Ascending aorta (tissue), 2 donors: ENCODE measurements at places on chromosomes 2 and 18. TPM values are rescaled to one million over a fixed set of nuclear protein-coding genes. Genes with fewer than 3 reads are reported as not detected.

Gene AGAP1
- total RNA-seq, result 19.7 TPM

Gene TSGA10
- total RNA-seq, result not detected

Gene TRPM8
- total RNA-seq, result not detected

Gene FSIP2
- total RNA-seq, result under 0.01 TPM

DNA sequence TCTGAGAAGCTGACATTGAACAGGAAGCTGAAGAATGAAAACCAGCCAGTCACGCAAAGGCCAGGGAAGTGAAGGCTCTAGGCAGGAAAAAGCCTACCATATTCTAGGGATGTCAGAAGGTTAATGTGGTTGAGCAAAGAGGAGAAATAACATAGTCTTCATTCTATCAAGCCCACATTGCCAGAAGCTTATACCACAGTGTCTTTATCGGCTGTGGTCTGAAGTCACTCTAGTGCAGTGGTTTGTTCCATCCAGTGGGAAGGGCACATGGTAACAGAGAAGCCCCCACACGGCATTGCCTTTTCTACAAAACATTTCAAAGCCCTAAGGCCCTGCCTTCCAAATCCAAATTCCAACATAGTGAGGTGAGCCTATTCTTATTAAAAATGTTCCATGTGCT is 311.3 kb downstream of the TNS1 start:
- no peak for DNase-seq

DNA sequence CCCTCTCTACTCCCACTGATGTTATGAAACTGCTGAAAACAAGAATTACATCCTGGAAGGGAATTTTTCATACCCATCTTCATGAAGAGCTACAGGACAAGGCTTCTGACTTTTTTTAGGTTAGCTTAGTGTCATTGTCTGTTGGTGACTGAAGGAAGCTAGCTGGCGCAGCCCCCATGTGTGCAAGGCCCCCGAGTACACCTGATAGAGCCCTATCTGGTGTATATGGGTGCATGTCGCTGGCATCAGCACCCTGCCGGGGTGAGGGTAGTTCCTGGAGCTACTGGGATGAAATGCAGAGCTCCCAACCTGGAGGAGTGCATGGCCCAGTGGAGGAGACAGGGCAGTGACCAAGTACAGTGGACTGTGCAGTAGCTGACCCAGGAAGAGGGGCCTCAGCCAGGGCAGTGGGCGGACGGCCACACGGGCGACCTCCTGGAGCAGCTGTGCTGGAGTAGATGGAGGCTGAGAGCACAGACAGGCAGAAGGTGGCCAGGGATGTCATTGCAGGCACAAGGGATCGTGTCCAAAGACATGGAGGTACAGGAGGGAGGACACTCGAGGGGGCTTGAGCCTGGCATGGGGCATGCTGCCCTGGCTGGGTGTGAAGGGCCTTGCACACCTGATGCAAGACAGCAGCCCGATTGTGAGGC is 12.1 kb downstream of the IMPA2 start:
- DNase-seq, result no peak

- DNase-seq, result no peak
Observed at GRCh38 chr2:13681936-13682335, 950.6 kb upstream of the LRATD1 start.

GRCh38 chr18:40407909-40408308 is 1547.1 kb upstream of the PIK3C3 start:
- DNase-seq, result no peak

- DNase-seq, result no peak
Observed at GRCh38 chr18:57576316-57576715, 10.2 kb downstream of the FECH start.

- DNase-seq, result no peak
Observed at GRCh38 chr2:209005371-209005770, 418.5 kb upstream of the MAP2 start.

DNA sequence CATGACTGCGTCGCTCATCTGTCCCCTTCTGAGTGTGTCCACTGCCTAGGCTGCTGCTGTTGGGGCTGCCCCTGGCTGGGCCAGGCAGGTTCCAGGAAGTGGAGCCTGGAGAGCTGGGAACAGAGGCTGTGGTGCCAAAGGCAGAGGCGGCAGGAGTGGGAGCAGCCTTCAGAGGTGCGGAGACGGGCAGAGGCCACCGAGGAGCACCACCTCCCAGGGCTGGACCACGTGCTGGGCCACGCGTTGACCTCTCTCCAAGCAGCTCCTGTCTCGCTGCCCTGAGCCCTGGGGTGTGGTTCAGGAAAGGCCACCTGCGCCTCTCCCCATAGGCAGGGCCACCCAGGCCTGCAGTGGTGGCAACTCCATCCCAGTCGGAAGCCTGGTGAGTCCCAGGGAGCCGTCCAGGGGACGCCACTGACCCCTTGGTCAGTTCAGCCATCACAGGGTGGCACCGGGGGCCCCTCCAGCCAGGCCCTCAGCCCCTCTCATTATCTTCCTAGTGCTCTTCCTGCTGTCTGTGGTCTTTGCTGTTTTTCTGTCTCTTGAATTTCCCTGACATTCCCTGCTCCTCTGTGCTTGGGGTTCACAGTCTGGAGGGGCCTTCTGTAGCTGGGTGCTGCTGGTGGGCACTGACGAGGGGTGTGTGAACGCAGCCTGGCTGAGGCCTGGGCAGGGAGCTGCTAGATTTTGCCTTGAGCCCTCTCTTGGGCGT is 122.8 kb upstream of the HS6ST1 start:
- DNase-seq, result no peak

DNA sequence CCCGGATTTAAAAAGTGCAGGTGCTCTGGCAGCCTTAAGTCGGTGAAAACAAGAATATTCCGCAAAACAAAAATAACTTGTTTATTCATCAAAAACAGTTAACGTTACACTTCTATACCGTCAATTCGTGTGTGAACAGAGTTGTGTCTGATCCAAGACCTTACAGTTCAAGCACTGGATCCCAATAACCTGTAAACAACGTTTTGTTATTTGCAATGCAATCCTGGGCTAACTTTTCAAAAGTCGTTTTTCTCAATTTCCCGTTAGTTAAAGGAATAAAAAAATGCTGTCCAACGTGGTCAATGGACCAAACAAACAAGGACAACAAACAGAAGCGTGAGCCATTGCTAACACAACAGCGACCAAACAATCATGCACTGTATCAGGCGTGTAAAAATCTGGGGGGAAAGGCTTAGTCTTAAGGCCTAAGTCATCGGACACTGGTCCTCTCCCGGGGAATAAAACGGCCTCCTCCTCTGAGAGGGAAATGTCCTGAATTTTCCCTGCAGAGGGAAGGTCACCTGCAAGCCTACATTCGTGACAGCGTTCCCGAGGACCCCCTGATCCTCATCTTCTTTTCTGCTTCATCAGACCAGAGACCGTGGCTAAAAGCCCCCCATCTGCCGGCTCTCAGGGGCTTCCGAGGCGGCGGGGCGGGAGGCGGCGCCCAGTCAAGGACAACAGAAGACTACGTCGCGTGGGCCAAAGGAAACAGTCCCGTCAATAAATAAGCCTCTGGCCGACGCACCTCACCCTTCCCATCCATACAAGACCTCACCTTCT is 490 bp downstream of the NDUFS1 start:
- no peak for DNase-seq

DNA sequence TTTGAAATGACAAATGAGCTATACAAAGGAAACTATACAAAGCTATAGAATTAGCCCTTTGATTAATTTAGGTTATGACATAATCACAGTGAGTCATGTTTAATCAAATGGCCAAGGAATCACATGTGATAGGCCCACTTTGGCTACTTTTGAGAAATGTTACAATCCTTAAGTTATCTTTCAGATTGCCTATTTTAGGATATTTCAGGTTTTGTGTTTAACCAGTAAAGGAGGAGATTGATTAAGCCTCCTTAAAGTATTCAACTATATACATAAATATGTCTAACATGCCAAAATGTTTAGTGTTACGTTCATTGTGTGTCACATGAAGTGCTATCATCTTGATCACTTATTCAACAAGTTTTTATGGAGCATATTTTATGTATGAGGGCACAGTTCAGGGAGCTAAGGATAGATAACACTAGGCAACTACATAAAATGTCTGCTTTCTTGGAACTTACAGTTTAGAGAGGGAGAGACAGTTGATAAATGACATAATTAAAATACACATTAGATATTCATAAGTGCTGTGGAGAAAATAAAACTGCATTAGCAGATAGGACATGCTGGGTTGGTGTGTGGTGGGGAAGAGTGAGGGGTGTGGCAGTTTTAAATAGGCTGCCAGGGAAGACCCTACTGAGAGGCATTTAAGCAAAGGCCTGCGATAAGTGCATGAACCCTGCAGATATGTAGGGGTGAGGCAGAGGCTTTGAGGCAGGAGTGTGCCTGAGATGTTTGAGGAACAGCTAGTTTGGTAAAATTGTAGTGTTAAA is 77.2 kb downstream of the LTBP1 start:
- no peak for DNase-seq

DNA sequence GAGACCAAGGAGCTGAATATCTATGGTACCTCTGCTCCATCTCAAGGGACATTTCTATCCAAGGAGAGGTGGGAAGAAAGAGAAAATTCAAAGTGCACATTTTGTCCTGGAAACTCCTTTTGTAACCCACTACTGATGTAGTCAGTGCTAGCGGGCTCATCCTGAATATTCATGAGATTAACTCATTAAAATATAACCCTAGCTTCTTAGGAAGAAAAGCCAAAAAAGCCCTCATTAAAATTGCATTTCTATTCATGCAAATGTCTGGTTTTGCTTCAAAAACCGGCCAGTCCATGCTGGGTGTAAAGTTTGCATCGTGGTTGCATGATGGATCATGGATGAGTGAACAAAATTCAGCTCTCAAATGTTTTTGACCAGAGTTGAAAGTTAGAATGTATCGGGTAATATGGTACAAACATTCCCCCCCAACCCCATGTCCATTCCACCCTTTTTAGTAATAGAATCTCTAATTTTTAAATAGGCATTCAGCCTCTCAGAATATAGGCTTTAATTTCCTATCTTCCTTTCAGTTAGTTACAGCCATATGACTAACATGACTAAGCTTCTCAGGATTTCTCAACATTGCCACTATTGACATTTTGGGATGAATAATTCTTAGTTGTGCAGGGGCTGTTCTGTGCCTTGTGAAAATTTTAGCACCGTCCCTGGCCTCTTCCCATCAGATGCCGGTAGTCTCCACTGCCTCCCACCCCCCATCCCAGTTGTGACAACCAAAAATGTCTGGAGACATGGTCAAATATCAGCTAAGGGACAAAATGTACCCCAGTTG is 104.2 kb upstream of the RND3 start:
- no peak for DNase-seq

DNA sequence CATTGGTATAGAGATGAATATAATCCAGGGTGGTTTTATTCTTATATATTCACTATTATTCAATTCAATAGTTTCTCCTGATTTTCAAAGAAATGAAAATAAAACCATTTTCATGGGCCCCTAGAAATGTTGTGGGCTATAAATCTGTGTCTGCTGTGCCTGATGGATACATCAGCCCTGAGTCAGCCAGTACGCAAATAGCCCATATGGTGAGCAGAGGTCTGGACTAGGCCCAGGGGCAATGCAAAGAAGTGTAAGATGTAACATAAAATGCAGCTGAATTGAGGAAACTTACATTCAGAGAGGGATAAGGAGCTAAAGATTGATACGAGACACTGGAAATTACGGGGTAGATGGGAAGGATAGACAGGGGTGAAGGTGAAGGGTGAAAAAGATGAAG is 122.5 kb downstream of the MAIP1 start:
- no peak for DNase-seq

- DNase-seq, result no peak
Observed at GRCh38 chr18:34600158-34600557, 109.9 kb upstream of the DTNA start.

DNA sequence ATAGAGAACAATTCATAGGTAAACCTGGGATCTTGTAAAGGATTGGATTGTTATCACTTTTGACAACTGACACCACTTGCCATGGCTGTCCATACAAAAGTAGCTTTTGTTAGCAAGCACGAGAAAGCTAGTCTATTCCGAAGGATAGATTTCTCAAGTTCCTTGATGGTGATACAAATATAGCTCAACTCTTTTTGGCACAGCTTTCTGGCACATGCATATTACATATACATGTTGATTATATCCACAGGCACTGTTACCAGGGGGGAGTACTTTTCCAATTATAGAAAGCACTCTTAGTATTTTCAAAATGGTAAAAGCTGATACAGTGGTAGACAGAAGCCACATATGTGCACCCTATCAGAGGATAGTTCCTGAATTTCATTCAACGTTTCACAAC is 168.9 kb downstream of the UPP2 start:
- no peak for DNase-seq

DNA sequence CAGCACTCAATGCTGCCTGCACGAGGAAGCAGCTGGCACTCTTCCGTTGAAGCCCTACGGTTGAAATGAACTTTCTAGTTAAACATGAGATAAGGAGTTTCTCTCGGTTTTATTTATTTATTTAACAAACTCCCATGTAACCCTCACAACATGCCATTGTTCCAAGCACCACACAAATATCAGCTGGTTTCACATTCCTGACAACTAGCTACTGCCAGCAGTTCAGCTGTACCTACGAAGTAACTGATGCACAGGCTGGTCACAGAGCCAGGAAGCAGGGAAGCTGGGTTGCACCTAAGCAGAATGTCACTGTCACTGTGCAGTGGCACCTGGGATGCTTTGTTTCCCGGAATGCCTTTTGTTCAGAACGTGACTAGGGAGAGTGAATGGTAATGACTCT is 18.1 kb downstream of the TIMM21 start:
- DNase-seq, result no peak

DNA sequence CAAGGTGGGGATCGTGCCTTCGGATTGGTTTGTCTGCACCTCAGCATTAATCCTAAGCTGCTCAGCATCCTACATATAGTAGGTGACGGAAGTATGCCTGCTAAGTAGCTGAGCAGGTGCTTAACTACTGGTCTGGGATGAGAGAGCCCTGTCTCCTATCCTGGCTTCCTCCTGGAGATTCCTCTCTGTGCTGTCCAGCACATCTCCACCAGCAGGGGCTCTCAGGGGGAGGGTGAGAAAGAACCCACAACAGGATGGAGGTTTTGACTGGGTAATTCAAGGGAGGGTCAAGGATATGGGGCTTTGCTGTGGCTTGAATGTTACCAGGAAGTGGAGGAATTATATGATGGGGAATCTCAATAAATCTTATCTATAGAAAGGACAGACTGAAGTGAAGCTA is 45.4 kb upstream of the KIF5C start:
- no peak for DNase-seq

GRCh38 chr18:44802508-44802907 is 121.8 kb downstream of the SETBP1 start:
- no peak for DNase-seq

DNA sequence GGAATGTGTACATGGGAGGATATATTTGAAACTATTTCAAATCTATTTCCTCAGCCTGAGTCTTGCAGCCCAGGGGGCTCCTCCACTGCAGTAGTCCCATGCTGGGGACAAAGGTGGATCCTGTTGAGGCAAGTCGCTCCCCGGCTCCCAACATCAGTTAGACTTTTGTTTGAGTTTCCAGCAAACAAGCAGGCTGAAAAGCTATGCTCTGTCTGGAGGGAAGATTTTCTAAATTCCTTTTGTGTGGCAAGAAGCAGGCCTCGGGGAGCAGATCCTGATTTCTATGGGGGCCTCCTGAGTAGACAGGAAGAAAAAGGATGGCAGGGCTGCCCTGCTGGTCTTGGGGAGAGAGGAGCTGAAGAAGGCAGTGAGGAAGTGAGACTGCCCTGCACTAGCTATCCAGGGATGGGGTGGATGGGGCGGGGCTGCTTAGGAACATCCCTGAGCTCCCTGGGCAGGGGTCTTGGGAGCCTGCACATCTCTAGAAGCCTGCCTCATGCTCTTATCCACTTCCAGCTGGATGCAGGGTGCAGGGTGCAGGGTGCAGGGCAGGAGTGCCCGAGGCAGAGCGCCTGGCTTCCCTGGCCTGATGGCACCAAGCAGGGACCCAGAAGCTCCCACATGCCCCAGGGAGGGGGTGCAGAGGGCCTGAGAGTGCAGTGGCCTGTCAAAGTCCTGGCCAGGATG is 6.0 kb upstream of the CIB4 start:
- DNase-seq, result no peak
